ENCODE measurements at places on chromosomes 6 and 20.
A peak's percentile ranks its signal among the peaks of the same experiment; 100 is the strongest.

DNA sequence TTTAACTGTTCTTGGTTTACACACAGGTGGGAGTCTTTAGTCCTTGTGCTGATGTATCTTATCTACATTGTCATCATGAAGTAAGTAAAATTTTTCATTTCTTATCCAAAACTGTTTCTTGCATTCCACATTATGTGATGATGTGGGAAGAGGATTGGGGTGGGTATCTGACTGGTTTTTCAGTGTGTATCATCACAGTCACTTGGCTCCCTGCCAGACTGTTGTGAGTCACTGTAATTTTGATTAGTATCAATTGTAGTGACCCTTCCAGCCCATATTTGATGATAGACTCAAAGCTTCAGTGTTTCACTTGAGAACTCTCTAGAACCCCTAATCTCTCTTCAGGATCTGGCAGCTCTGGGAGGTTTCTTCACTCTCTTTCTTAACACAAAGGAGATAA, 84.5 kb upstream of the RIN2 start:
- peaks cover 4% of the 10 kb centered on the region for H3K4me1 ChIP-seq
- H3K4me3 ChIP-seq, result no peak overlapping the region
- H3K36me3 ChIP-seq, result no peaks in the 10 kb centered on the region
- H3K27ac ChIP-seq, result no peak overlapping the region
- no peaks in the 10 kb centered on the region for H3K27me3 ChIP-seq

GRCh38 chr6:33672808-33673207, 38.7 kb downstream of the UQCC2 start:
- H3K4me1 ChIP-seq, result no peaks in the 10 kb centered on the region
- no peak overlapping the region for H3K27ac ChIP-seq
- DNase-seq, result no peak
- H3K27me3 ChIP-seq, result no peaks in the 10 kb centered on the region
- no peak overlapping the region for H3K4me3 ChIP-seq
- no peaks in the 10 kb centered on the region for H3K36me3 ChIP-seq

DNA sequence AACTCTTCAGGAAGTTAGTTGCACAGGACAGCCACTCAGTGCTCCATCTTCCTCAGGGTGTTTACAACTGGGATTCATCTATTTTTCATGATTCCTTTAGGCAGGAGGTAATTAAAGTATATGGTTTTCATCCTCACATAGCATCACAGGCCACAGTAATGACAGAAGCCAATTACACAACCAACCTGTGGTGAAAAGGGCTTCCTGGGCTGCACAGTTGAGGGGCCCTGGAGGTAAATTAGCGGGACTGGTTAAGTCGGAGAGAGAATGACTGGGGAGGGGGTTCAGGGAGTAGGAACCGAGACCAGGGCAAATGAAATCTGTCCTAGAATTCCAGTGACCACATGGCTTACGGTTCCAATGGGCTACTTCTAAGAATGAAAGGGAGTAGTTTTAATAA, 37.0 kb downstream of the BAK1 start:
- H3K27ac ChIP-seq, result no peak overlapping the region
- H3K4me3 ChIP-seq, result no peak overlapping the region
- DNase-seq, result no peak
- peaks cover 7% of the 10 kb centered on the region for H3K4me1 ChIP-seq

- H3K4me1 ChIP-seq, result no peaks in the 10 kb centered on the region
- no peak overlapping the region for H3K27ac ChIP-seq
- no peaks in the 10 kb centered on the region for H3K27me3 ChIP-seq
- no peak overlapping the region for H3K4me3 ChIP-seq
- no peaks in the 10 kb centered on the region for H3K36me3 ChIP-seq
- DNase-seq, result no peak
Observed at GRCh38 chr6:54403096-54403495, 94.9 kb downstream of the TINAG start.

DNA sequence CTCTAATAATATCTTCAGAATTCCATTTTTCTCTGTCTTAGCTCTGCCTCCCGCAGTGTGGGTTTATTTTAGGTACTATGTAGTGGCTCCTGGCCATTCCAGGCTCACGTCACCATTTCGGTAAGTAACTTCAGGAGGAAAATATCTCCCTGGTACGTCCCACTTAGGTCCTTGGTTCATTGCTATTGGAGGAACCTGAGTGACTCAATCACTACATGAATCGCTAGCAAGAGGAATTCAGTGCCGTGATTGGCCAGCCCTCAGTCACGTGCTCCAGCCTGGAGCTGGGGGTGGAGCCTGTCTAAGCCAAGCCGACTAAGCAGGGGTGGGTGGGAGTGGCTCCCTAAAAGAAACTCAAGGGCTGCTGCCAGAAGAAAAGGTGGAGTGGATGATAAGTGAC, 67.3 kb upstream of the E2F3 start:
- H3K27ac ChIP-seq, result no peak overlapping the region
- no peaks in the 10 kb centered on the region for H3K36me3 ChIP-seq
- no peak overlapping the region for H3K4me3 ChIP-seq

DNA sequence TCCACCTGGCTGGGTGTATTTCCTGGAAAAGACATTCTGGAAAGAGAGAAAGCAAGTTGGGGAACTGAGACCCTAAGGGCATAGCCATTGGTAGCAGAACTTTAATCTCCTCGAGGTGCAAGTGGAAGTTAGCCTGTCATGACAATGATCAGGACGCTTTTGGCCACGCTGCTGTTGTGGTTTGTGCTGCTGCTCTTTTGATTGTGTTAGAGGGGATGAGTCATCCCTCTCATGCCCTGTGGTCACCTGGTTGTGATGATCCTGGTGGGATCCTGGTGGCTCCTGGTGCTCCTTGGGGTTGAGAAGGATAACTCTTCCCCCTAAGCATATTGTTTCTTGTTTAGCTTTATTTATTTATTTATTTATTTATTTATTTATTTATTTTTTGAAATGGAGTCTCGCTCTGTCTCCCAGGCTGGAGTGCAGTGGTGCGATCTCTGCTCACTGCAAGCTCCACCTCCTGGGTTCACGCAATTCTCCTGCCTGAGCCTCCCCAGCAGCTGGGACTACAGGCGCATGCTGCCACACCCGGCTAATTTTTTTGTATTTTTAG, 350.3 kb downstream of the KIF16B start:
- no peaks in the 10 kb centered on the region for H3K4me1 ChIP-seq
- H3K27ac ChIP-seq, result no peak overlapping the region
- H3K27me3 ChIP-seq, result no peaks in the 10 kb centered on the region
- no peak overlapping the region for H3K4me3 ChIP-seq
- H3K36me3 ChIP-seq, result no peaks in the 10 kb centered on the region
- peak; percentile 2 for DNase-seq

Measured in common myeloid progenitor, CD34-positive (primary cell).